ENCODE measurements at places on chromosomes 13 and 19.

- DNase-seq = no peak
Measured at GRCh38 chr19:53396525-53396868, 1.5 kb downstream of the ZNF765 start.

DNA sequence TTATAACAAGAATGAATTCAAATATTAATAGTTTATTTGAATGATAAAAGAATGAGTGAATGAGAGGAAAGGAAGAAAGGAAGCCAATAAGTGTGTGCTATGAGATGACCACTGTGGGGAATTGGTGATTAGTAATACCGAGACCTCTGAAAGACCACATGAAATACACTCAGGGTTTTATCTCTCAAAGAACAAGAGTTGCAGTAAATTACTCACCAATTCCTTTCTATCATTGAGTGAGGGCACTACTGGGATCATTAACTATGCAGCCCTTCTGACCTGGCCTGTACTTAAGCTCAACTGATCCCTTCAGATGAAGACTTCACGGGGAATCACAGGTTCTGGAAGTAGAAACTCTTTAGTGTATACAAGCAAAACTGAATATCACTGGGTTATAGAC is 1636.1 kb downstream of the SLITRK5 start:
- DNase-seq = no peak

DNA sequence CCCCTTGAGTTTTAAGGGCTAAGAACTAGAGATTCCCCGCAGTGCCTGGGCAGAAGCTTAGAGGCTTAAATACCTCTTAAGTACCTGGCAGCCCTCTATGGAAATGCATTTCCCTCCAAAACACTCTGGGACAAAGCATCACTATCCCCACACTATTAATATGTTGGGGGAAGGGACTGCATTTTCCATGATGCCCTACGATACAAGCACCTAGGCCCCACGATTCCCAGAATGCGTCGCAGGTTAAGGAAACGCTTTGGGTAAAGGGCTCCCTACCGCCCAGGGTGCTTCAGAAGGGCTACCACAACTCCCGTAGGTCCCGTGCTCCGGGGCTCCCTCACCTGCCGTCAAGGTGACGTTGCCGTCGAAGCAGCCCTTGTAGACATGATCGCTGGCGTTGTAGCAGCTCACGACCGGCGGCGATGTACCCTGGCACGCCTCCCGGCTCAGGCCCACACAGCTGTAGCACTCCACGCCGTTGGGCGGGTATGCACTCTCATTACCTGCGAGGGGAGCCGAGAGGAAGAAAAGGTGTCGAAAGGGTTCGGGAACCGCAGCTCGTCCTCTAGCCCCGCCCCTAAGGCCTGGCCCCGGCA is 2.5 kb downstream of the LYPD3 start:
- DNase-seq = no peak

DNA sequence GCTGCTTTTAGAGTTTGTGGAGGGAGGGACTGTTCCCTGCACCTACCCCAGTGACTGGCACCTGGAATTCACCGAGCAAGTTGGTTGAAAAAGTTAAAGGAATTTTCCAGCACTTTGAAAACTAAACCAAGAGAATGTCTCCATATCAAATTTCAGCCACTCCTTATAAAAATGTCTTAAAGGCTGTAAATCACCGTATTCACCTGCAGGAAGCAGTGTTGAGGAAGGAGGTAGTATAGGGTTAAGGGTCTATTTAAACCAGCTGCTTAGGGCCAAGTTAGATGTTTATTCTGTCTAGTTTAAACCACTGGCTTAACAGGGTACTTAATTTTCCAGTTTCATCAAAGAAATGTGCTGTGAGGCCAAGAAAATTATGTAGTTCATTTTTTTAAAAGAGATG is 3.8 kb upstream of the RAB20 start:
- DNase-seq = no peak

DNA sequence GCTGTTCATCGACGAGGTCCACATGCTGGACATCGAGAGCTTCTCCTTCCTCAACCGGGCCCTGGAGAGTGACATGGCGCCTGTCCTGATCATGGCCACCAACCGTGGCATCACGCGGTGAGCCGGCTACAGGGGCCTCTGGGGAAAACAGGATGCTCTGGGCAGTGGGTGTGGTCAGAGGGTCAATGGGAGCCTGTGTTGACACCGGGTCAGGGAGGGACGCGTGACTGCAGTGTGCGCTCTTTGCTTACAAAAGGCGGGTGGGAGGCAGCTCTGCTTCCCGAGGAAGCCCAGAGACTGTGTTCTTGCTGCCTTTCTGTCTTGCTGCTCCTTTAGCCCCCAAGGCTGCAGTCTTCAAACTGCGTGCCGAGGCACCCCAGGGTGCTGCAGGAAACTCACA is 5.7 kb downstream of the LHB start:
- no peak for DNase-seq

GRCh38 chr19:1243768-1244692 is 2.5 kb downstream of the ATP5F1D start:
- DNase-seq = peak; percentile 84

DNA sequence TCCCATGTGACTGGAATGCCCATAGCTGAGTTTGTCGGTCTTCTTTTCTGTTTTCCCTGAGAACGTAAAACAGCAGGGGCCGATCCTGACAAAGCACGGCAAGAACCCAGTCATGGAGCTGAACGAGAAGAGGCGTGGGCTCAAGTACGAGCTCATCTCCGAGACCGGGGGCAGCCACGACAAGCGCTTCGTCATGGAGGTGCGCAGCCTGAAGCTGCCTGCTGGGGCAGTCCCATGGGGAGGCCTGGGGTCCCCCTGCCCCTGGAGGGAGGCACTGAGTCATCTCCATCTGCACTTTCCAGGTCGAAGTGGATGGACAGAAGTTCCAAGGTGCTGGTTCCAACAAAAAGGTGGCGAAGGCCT is 18.2 kb upstream of the QTRT1 start:
- no peak for DNase-seq

DNA sequence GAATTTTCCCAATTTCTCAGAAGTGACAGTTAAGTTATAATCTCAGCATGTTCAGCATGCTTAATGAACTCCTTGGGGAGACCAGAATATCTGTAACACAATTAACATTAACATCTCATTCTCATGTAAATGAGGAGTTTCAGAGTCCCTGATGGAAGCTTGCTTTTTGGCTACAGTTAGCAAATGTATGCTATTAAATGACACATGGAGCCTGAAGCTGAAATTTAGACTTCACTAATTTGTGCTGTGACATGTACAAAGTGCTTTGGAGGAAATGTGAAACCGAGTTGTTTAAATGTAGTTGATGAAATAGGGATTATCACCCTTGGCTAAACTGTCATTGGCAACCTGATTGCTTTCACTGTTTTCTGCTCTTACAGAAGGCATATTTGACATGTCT is 2265.1 kb upstream of the PCDH20 start:
- no peak for DNase-seq

DNA sequence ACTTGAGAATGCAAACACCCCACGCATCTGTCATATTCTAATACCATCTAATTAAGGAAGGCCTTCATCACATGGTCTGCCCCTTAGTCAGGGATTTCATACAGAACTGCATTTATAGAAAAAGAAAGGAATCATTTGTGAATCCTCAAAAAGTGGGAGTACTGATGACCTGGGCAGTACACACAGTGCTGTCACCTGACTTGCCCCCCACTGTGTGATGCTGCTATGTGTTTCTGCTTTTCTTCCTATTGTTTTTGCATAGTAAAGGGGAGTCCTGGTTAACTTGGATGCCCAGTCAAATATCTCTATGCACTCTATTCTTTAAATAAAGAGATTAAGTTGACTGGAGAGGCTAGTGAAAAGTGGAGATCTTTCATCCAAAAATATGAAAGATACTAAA is 1921.2 kb upstream of the PRR20A start:
- no peak for DNase-seq

- DNase-seq = no peak
Measured at GRCh38 chr13:100517728-100518127, 70.9 kb downstream of the GGACT start.

DNA sequence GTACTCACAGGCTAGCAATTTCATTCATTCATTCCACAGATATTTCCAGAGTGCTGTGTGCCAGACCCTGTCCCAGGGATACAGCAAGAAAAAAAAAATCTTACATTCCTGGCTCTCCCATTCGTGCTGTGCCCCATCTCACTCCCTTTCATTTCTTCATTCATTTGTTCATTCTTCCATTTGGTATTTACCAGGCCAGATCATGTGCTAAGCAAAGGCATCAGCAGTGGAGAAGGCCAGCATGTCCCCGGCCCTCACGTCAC is 2.3 kb downstream of the MAP3K10 start:
- peak; percentile 42 for DNase-seq

DNA sequence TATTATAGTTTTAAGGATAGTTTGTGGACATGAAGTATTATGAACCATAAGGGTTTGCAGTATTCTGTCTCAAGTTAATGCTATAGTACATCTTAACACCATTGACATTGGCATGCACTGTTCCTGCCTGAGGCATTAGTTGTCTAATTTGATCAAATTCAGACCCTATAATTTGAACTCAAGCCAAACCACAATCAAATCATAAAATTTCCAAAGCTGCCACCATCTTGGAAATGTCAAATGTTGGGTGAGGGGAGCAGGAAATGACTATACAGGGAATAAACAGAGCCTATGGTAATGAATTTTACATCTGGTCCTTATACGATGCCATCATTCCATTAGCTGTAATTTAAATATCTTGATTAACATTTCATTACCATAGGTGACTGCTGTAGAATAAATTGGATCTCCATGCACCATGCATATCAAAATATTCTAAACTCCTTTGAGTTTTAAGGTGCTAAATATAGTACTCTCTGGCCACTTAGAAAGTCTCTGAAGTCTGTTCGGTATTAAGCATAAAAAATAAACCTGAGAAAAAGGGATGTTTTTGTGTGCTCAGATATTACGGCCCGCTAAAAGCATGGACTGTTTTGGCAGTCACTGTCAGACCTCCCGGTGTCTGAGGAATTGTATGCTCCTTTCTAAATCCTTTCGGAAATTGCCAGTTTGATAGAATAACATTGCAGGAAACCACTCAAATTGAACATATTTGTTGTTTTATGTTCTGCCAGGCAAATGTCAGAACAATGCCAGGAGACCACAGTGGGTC is 257.7 kb downstream of the SPRY2 start:
- DNase-seq = peak; percentile 27

- DNase-seq = peak; percentile 68
Measured at GRCh38 chr13:24459234-24459633, 53.3 kb downstream of the PARP4 start.

DNA sequence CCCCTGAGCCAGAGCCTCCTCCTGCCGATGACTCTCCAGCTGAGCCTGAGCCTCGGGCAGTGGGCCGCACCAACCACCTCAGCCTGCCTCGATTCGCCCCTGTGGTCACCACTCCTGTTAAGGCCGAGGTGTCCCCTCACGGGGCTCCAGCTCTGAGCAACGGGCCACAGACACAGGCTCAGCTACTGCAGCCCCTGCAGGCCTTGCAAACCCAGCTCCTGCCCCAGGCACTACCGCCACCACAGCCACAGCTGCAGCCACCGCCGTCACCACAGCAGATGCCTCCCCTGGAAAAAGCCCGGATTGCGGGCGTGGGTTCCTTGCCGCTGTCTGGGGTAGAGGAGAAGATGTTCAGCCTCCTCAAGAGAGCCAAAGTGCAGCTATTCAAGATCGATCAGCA is 3.6 kb downstream of the KMT2B start:
- no peak for DNase-seq

GRCh38 chr19:11405846-11406643 is 13.1 kb downstream of the RGL3 start:
- peak; percentile 31 for DNase-seq

DNA sequence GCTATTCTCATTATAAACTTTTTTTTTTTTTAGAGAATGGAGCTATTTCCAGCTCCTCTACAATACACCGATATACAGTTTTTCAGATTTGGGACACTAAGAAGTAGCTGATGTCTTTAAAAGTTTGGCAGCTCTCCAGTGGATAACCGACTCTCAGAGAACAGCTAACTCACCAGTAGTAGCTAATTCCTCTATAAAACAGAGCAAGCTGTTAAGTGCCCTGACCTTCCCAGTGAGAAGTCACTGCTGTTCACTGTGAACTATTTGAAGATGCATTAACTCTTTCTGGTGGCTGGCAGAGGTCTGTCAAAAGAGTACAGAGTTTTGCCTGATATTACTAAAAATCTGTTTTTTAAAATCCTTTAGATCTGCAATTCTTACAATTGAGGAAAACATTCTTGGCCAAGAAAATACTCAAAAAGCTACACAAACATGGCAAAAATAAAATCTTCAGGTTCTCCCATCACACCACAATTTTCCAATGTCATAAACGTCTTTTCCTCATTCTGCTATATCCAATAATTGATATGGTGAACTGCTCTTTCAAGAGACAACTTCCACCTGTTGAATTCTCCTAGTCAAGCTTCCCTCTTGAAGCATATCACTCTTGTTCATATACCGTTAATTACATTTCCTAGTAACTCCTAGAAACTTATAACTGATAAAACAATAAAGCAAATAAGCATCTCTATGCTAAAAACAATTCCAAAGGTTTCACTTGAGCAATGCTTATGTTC is 44.2 kb downstream of the TBC1D4 start:
- DNase-seq = peak; percentile 23

- no peak for DNase-seq
Measured at GRCh38 chr13:87777387-87777786, 106.2 kb downstream of the SLITRK5 start.

DNA sequence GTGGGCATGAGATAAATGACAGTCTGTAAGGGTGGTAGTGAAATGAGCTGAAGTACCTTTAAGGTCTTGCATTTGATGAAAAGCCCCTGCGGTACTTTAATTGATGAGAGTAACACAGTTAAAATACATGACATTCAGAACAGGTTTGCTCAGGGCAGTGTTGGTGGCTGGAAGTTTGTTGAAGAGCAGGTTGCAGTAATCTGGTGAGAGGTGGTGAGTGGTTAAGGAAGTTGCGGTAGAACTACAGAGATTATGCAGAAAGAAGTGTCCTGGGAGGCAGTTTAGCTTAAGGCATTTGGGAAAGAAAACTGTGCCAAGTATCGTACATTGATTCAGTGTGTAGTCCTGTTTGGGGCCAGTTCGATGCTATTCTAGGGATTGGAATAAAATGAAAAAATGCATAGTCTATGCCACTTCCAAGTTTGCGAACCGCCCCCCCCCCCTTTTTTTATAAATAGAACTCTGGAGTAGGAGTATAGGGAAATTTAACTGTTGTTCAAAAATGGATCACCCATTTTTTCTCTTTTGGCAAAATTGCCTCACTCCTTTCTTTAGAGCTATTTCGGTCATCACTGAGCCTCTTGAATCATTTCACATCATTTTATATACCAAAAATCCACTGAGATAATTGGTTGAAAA is 42.7 kb downstream of the SLAIN1 start:
- DNase-seq = no peak

- DNase-seq = no peak
Measured at GRCh38 chr19:4521170-4521887, 3.0 kb upstream of the PLIN4 start.
